CD4-positive, alpha-beta T cell treated with Interleukin-15 for 4 hours (primary cell): ENCODE measurements at places on chromosomes 7 and 10.

- DNase-seq: no peak
Measured at GRCh38 chr7:156532016-156532602, 108.5 kb upstream of the RNF32 start.

- no peak for DNase-seq
Measured at GRCh38 chr7:46145412-46145811, 224.3 kb upstream of the IGFBP3 start.

DNA sequence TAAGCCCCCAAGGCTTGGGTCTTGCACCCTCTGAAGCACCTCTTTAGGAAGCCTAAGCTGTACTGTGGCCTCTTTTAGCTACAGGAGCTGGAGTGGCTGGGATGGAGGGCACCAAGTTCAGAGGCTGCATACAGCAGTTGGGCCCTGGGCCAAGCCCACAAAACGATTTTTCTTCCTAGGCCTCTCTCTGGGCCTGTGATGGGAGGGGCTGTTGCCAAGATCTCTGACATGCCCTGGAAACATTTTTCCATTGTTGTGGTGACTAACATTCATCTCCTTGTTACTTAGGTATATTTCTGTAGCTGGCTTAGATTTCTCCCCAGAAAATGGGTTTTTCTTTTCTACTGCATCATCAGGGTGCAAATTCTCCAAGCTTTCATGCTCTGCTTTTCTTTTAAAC, 375.7 kb upstream of the NPSR1 start:
- DNase-seq: no peak

DNA sequence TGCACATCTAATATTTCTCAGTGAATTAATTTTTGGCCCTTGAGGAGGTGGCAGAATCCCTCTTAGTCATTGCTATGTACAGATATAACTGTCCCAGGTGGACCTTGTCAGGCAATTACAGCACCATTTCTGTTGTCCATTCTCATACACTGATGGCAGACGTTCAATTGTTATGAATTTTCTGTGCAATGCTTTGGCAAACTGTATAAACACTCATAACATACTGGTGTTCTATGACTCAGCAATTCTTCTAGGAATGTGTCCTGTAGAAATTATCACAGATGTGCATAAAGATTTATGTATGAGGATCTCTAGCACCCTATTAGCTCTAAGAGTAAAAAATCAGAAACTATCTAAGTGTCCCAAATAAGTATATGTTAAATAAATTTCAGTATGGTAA, 80.8 kb downstream of the DNAJB9 start:
- no peak for DNase-seq

DNA sequence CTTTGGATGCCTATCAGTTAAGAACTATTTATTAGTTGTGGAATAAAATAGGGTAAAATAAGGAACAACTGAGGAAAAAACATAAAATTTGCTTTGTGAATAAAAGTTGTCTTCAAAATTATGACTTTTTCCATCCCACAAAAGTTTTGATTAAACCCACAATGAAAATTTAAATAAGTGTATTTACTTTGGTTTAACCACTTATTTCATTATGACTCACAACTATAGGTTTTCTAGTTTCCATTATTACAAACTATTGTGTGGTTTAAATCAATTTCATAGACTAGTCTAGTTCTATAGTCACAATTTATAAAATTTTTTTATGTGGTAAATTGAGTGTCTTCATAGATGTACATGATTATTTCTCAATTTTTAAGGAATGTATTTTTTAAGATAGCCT, 116.6 kb downstream of the EGFR start:
- no peak for DNase-seq

- no peak for DNase-seq
Measured at GRCh38 chr10:26798298-26798697, 62.5 kb downstream of the ABI1 start.

DNA sequence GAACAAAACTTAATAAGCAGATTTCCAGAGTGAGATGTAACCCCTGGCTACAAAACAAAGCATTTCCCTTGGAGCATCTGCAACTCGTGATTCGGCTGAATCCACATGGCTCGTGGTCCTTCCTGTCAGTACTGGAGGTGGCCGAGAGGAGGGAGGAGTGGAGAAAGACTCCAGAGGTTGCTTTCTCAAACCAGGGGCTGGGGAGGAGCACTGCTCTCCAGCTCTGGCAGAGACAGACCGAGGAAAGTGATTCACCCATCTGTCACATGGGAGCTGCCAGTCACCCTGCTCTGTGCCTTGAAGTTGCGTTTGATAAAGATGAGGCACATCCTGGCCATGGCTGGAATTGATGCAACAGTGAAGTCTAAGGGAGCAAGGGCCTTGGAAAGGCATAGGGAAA, 72.7 kb downstream of the COL13A1 start:
- no peak for DNase-seq

- no peak for DNase-seq
Measured at GRCh38 chr7:94333810-94334209, 60.9 kb upstream of the COL1A2 start.

- no peak for DNase-seq
Measured at GRCh38 chr7:514651-515598, 4.7 kb downstream of the PDGFA start.

DNA sequence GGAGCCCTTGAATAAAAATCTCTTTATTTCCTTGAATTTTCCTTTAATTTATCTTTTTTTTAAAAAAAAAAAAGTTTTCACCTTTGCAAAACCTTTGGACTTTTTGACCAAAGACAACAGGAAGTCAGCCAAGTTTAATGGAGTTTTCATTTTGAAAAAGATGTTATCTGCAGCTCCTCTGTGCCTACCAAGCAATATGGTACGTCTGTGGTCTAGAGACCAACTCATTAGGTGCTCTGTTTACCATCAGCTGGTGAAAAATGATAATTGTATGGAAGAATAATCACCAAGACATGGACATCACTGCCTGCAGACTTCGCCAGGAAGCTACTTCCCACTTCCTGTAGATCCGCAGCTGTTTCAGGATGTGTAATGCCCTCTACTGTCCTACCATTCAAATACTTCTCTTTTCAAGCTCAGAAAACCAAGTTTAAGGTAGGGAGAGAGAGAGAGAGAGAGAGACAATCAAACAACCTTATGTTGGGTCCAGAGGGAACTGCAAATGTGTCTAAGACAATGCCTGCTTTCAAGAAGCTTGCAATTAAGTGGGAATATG, 18.7 kb downstream of the PLXNA4 start:
- no peak for DNase-seq

- no peak for DNase-seq
Measured at GRCh38 chr7:80647436-80647835, 9.0 kb downstream of the CD36 start.

GRCh38 chr10:14173391-14173705, 157.4 kb downstream of the FRMD4A start:
- DNase-seq: no peak
